ENCODE measurements at places on chromosomes 5 and 9. TPM values are rescaled to one million over a fixed set of nuclear protein-coding genes. Genes with fewer than 3 reads are reported as not detected.

- DNase-seq: no peak
These were observed 34.4 kb upstream of the SSBP2 start for GRCh38 chr5:81785322-81785721.

- DNase-seq: no peak
These were observed 55.7 kb upstream of the SLC44A1 start for GRCh38 chr9:105188746-105189145.

- DNase-seq: no peak
These were observed 124.0 kb upstream of the PPP1R26 start for GRCh38 chr9:135355521-135356011.

DNA sequence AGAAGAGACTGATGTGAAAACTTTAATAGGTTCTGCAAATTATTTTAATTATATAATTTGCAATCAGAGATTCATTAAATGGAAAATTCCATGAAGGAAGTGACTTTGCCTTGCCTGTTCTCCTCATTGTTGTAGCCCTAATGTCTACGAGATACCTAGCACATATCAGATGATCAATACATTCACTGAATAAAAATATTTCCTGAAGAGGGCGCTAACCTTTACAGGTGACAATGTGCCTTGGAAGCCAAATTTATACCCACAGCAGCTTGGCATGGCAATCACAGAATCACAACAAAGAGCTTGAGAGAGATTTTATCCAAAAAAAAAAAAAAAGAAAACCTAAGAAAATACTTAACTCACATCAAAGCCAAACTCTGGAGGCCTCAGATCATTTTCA lies 17.4 kb downstream of the HAUS6 start:
- DNase-seq: no peak

DNA sequence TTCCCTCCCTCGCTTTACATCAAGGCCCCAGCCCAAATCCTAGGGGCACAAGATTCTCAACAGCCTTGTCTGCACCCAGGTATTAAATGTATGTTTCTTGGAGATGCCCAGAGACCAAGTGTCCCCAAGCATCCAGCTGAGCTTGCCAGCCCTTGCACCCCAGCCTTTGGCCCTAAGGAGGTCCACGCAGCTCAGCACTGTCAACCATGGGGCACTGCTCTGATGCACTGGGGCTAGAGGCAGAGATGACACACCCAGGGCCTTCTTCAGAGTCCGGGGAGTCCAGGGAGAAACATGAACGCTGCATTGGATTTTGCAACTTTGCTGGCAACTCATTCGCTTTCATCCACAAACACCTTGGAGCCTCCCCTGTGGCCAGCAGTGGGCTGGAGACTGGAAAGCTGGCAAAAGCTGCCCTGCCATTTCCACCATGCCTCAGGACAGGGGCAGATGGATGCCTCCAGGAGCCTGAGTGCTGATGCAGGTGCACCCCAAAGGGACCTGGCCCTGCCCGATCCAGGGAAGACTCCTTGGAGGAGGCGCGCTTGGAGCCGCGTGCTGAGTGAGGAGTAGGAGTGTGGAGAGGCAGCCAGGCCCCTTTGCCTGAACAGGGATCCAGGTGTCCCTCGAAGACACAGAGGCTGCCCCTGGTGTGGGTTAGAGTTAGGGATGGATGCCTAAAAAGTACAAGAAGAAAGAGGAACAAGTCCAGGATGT lies 19.3 kb downstream of the PAEP start:
- DNase-seq: no peak

GRCh38 chr9:7212101-7212500 lies 454.3 kb downstream of the KDM4C start:
- DNase-seq: no peak

- no peak for DNase-seq
These were observed 6.2 kb downstream of the ETF1 start for GRCh38 chr5:138536665-138537315.

TRPM6 gene
- total RNA-seq: 0.18 TPM

Data from activated T-cell treated with anti-CD3 and anti-CD28 coated beads, Interleukin-2, amount 50 U/mL, for 4 hours (primary cell).